ENCODE measurements at places on chromosomes 2 and 18. TPM values are rescaled to one million over a fixed set of nuclear protein-coding genes. Genes with fewer than 3 reads are reported as not detected.

The FHOD3 gene
- total RNA-seq: 5.3 TPM

The POU3F3 gene
- not detected for total RNA-seq

The MYCN gene
- total RNA-seq: not detected

The PIGN gene
- 29.5 TPM for total RNA-seq

The LNPK gene
- total RNA-seq: 23.3 TPM

The SIX2 gene
- 1.2 TPM for total RNA-seq

The CACNB4 gene
- 0.49 TPM for total RNA-seq

The STPG4 gene
- 0.83 TPM for total RNA-seq

The GPR45 gene
- total RNA-seq: not detected

The ANXA4 gene
- total RNA-seq: 82.9 TPM

The FAM110C gene
- 8.3 TPM for total RNA-seq

Data from MCF 10A (cell line).